GM23338 (cell line): ENCODE measurements at places on chromosomes 1 and 21.

GRCh38 chr1:95233319-95233736 lies 682 bp upstream of the RWDD3 start:
- no peak overlapping the region; the same call in 1 of the 2 replicates for H3K27ac ChIP-seq
- H3K4me3 ChIP-seq, result peak overlapping the region; percentile 86
- H3K4me1 ChIP-seq, result peaks cover 8% of the 10 kb centered on the region; the same call in 1 of the 2 replicates
- H3K27me3 ChIP-seq, result no peaks in the 10 kb centered on the region
- no peaks in the 10 kb centered on the region; the same call in 1 of the 2 replicates for H3K36me3 ChIP-seq

GRCh38 chr1:9201401-9202239 lies 33.0 kb upstream of the H6PD start:
- H3K27me3 ChIP-seq, result peaks cover 78% of the 10 kb centered on the region
- H3K27ac ChIP-seq, result no peak overlapping the region
- peak; percentile 54 for DNase-seq

DNA sequence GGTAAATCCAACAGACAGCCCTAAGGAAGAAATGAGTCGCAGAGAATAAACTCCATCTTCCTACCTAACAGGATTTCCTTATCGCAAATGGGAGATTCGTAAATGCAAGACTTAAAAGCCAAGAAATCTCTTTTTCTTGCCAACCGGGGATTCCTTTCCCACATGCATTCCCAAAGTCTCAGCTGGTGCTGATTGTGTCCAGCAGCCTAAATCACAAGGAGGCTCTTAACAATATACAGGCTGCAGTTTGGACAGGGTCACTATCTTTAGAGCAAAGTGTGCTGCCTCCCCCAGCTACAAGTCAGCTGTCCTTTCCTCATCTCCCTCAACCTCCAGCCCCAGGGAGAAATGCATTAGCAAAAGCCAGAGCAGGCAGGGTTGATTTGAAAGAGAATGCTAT lies 189.8 kb upstream of the PLXNA2 start:
- H3K4me3 ChIP-seq, result no peak overlapping the region
- no peaks in the 10 kb centered on the region for H3K36me3 ChIP-seq
- DNase-seq, result no peak
- H3K27me3 ChIP-seq, result no peaks in the 10 kb centered on the region

- peak; percentile 51 for DNase-seq
- H3K4me3 ChIP-seq, result no peak overlapping the region
- H3K27me3 ChIP-seq, result no peaks in the 10 kb centered on the region
- no peaks in the 10 kb centered on the region for H3K36me3 ChIP-seq
- no peak overlapping the region for H3K27ac ChIP-seq
- H3K4me1 ChIP-seq, result peaks cover 20% of the 10 kb centered on the region
These were observed 66.1 kb downstream of the PBX1 start for GRCh38 chr1:164625004-164625617.

DNA sequence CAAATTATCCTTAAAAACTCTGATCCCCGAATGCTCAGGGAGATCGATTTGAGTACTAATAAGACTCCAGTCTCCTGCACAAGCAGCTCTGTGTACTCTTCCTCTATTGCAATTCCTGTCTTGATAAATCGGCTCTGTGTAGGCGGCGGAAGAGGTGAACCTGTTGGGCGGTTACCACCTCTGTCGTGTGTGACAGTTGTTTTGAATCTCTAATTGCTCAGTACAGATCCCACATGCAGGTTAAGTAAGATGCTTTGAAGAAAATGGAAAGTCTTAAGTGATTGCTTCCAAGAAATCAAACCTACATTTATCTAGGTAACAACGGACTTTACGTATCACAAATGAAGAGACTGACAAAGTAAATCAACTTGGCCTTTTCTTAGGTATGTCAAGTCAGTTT lies 35.5 kb downstream of the COA6 start:
- H3K4me3 ChIP-seq, result no peak overlapping the region
- no peaks in the 10 kb centered on the region for H3K27me3 ChIP-seq
- no peak for DNase-seq
- H3K4me1 ChIP-seq, result no peaks in the 10 kb centered on the region

DNA sequence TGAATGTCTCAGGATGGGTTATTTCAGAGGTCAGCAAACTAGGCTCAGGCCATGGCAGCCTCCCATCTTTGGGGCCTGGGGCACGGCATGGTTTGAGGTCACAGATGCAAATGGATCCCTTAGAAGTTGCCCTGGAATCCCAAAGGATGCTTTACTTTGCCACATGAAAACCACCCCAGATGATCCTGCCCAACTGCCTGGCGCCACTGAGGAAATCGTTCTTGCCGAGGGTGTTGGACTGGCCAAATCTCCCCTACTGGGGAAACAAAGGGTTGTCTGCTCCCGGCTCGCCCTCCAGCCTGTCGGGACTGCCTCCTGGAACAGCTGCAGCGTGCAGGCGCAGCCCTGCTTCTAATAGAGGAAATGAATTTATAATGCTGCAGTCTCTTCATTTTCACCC lies 173.0 kb upstream of the LMO4 start:
- H3K4me3 ChIP-seq, result no peak overlapping the region
- DNase-seq, result no peak
- no peak overlapping the region for H3K27ac ChIP-seq
- no peaks in the 10 kb centered on the region for H3K27me3 ChIP-seq

DNA sequence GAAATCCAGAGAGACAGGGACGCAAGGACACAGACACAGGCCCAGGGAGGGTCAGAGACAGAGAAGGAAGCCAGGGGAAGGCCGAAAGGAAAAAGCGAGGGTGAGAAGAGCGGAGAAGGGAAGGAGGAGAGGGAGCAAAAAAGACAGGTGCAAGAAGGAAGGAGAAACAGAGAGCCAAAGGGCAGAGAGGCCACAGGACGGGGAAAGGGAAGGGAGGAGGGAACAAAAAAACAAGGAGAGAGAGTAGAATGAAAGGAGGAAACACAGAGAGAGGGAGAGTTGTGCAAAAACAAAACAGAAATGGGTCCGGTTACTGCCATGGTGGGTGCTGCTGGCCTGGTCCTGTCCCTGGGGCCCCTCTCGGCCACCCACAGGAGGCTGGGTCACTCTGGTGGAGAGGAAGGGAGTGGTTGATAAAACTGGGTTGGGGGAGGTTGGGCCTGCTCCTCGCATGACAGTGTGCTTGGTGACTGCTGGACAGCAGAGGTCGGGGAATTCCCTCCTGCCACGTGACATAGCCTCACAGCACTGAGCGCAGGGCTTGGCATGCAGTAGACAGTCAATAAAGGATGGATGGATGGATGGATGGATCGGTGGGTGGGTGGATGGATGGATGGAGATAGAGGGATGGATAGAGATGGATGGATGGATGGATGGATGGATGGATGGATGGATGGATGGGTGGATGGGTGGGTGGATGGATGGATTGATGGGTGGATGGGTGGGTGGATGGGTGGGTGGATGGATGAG lies 64.8 kb downstream of the RAP1GAP start:
- no peaks in the 10 kb centered on the region for H3K36me3 ChIP-seq
- no peak overlapping the region for H3K4me3 ChIP-seq
- no peaks in the 10 kb centered on the region; the same call in 1 of the 2 replicates for H3K4me1 ChIP-seq
- no peak overlapping the region for H3K27ac ChIP-seq
- DNase-seq, result no peak
